ENCODE measurements at places on chromosomes 1 and 21.

DNA sequence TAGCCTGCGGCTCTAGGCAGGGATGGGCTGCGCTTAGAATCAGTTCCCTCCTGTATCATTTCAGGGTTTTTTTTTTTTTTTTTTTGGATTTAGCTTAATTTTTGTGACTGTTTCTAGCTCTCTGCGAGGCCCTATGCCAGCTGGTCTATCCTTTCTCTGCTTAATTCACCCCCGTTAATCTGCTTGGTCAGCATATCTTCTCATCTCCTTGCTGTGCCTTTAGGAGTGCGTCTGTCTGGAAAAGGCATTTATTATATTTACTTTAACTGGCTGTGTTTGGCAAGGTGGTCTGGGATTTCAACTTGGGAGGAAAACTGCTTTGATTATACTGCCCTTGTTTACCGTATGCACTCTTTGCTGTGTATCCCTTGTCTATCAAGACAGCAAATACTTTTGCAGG lies 184.8 kb upstream of the KIAA0040 start:
- DNase-seq: no peak

DNA sequence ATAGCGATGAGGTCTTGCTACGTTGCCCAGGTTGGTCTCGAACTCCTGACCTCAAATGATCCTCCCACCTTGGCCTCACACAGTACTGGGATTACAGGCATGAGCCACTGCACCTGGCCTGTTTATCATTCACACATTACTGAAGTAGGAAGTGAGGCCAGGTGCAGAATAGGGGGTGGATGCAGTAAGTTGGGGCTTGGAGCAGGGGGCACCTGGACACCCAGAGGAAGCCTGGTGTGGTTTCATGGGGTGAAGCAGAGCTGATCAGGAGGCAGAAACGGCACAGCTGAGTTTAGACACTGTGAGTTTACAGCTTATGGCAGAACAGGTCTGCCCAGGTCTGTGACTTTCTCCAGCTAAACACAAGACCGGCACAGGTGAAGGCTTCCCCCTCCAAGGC lies 4.9 kb downstream of the CDA start:
- no peak for DNase-seq

DNA sequence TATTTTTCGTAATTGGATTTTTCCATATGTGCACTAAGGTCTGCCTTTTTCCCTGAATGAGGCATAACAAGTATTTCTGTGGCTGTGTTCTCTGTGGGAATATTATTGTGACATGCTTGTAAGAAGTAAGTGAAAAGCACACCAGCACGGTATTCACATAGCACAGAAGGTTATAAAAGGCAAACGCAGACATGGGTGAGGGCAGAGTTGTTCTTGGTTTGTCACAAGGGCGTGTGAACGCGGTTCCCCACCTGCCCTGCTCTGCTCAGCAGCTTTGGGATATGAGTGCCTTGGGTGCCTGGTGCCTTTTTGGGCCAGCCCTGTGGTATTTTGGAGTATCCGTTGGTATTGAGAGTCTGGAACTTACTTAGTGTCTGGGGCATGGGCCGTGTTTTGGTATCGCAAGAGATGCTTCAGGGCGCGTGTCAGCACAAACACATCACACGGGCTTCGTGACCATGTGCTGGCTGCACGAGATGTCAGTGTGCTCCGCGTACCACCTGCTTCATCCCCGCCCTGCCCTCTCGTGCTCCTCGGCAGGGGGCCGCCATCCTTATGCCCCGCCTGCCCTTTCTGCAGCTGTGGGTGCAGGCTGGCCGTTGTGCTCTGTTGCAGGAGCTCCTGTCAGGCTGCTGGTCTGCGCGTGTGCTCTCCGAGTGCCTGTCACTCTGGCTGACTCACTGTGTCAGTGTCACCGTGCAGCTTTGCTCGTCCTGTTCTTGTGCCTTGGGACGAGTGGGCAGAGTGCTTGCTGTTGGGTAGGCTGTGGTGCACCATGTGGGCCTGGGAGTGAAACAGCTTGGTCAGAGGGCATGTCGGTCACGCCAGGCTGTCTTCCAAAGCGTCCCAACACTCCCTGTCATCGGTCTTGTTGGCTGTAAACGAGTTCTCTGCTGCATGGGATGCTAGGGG lies 15.0 kb downstream of the SKI start:
- no peak for DNase-seq

GRCh38 chr1:54459726-54460191 lies 53.6 kb upstream of the SSBP3 start:
- no peak for DNase-seq

DNA sequence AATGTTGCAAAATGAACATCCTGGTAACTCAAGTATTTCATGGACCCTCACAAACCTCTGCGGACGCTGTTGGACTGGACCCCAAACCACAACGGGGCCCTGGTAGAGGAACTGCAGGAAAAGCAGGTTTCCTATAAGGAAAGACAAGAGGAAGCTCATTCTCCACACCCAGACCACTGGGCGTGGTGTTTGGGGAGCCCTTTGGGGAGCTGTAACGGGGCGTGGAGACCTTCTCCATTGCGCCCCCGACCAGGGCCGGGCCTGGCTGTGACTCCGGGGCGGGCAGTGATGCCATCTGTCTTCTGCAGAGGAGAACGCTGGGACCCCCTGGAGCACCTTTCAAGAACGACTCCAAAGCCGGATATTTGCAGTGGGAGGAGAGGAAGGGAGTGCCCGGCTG lies 30.0 kb upstream of the AGPAT3 start:
- no peak for DNase-seq

GRCh38 chr21:24294171-24294570 lies 1313.1 kb downstream of the MRPL39 start:
- no peak for DNase-seq

- DNase-seq: no peak
Measured at GRCh38 chr1:108747898-108748297, 1.4 kb downstream of the STXBP3 start.

DNA sequence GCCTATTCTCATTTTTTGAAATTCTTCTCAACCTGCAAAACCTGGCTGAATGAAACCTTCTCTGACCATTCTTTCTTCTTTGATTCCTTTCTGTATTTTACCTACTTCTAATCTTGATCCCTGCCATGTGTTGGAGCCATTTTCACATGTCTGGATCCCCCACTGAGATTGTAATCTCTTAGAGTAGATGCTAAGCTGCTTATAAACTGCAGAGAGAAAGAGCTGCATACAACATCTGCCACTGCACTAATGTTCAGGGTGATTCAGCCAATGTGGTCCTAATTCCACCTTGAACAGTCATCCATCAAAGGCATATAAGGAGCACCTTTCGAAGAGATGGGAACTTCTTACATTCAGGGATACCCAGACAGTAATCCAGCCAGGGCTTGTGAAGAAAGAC lies 16.2 kb upstream of the DAB1 start:
- DNase-seq: no peak

DNA sequence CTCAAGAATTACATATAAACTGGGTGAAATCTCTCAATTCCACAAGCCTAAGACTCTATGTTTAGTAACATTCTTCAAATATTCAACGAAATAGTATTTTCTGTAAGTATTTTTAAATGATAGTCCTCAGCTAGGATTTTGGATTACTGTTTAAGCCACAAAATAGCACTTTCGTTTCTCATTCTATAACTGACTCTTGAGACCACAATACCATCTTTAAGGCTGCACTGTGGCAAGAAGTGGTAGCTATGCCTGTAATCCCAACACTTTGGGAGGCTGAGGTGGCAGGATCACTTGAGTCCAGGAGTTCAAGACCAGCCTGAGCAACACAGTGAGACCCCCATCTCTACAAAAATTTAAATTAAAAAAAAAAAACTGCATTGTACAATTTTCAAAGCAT lies 126.7 kb downstream of the CDC42BPA start:
- no peak for DNase-seq

DNA sequence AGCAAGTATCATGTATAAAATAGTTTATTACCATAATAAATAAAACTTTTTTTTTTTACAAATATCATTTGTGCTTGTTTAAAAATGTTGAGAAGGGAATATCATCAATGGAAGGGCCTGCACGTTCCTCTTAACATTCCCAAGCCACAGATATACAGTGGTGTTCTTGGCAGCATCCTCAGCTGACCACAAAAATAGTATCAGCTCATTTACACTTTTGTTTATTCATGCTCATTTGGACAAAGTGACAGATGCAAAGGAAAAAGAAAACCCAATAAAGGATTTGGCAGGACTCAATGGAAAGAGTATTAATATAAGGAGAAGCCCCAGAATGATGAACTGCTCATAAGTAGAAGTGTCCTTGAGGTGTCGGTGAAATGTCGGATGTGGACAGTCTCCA lies 349.6 kb downstream of the HHAT start:
- no peak for DNase-seq

GRCh38 chr1:153465811-153466636 lies 5.6 kb upstream of the S100A7 start:
- peak; percentile 31 for DNase-seq

GRCh38 chr1:229661897-229662296 lies 35.9 kb downstream of the URB2 start:
- no peak for DNase-seq

DNA sequence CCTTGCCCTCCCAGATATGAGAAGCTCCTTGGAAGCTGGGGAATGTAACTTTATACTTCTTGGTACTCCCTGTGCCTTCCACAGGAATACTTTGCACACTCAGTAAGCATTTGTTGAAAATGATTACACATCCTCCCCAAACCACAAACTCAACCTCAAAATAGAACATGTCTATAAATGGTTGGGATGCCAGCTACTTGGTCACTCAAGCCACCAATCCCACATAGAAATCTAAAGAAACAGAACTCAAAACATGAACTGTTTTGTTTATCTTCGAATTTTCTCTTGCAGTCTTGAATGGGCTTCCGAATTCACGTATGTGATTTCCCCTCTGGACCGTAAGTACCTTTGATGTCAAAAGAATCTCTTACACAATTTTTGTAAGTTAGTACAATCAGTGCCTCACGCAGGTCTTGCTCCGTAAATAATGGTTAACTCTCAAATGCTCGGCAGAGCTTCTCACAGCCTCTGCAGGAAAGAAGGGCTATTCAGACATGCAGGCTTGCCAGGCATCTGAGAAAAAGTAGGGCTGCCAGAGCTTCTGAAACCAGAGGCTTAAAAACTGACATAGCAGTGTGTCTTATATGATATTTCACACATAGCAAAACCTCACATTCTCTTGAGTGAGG lies 26.9 kb downstream of the SORT1 start:
- no peak for DNase-seq

DNA sequence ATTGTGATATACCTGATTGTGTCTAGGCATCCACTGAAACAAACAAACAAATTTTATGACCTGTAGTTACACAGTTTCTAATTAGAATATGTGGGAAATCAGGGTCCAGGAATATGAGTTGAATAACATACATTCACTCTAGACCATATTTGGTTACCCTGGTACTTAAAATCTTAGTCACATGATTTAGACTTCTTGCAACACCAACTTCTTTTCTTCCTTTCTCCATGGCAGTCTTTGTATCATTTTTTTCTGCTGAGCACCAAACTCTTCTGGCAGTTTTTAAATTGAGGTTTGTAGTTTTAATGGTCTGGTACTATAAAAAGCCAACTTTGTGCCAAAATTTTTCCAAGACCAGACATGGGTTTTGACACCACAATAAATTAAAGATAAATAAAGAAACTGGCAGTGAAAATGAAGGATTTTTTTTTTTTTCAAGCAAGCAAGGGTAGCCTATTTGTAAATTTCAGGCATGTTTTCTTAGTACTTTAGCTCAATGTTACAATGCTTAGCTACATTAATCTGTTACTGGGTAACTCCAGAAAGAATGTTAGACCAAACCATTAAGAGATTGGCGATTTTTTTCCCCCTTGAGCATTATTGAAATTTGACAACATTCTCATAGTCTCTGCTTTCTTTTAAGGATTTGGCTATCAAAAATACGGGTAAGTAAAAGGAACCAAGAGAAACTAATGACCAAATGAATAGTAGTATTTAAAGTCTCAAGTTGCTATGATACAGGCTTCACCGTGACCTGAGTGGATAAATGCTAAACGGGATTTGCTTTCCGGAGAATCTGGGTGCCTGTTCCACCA lies 108.5 kb downstream of the NFIA start:
- DNase-seq: no peak

GRCh38 chr1:3852711-3853485 lies 4.1 kb downstream of the CEP104 start:
- DNase-seq: no peak

DNA sequence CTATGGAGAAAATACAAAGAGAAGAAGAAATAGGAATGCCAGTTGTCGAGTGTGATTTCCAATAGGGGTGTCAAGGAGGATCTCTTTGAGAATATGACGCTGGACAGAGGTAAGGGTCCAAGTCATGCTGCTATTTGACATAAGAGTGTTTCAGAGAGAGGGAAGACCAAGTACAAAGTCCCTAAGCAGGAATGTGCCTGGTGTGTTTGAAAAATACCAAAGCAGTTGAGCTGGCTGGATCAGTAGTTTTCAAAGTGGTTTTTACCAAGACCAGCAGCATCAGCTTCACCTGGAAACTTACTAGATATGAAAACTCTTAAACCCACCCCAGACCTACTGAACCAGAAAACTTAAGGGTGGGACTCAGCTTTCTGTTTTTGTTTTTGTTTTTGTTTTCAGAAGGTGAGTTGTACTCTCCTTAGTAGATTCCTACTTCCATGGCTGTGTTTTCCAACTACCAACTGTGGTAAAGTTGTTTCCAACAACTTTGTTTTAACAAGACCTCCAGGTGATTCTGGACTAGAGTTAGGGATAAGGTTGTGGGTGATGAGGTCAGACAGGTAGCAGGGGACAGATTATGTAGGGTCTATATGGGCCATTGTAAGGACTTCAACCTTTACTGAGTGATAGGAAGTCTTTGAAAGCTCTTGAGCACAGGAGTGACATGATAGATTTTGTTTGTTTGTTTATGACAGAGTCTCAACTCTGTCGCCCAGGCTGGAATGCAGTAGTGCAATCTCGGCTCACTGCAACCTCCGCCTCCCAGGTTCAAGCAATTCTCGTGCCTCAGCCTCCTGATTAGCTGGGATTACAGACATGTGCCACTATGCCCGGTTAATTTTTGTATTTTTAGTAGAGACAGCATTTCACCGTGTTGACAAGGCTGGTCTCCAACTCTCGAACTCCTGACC lies 7.3 kb upstream of the GJA9 start:
- DNase-seq: no peak

- no peak for DNase-seq
Measured at GRCh38 chr1:6263716-6264115, 2.8 kb upstream of the GPR153 start.

DNA sequence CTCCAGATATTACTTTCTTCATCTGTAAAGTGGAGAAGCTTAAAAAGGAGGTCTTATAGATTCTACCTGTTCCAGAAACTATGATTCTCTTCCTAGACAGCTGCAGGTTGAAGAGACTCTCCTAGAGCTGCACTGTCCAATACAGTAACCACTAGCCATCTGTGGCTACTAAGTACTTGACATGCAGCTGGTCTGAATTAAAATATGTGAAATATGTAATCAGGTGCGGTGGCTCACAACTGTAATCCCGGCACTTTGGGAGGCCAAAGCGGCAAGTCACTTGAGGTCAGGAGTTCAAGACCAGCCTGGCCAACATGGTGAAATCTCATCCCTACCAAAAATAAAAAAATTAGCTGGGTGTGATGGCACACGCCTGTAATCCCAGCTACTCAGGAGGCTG lies 15.8 kb downstream of the APP start:
- DNase-seq: no peak

DNA sequence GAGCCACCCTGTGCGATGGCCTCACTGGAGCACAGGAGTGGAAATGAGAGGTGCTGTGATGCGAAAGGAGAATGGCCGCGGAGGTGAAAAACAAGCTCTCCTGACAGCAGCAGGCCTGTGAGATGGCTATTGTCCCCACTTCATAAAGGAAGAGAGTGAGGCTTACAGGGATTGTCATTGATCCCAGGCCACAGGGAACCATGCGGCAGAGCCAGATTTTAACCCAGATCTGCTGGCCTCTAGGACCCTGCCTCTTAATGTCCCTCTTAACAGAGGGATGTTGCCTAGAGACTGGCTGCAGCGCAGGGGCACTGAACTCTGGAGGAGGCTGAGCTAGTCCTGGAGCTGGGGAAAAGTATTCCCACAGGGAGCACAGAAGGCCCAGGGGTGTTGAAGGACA lies 3.1 kb upstream of the SYTL1 start:
- DNase-seq: no peak
